SK-N-SH (cell line): ENCODE measurements at places on chromosomes 2 and 18.
A peak's percentile ranks its signal among the peaks of the same experiment; 100 is the strongest.

GRCh38 chr2:158965641-158966040 is 2.8 kb upstream of the TANC1 start:
- DNase-seq: no peak

DNA sequence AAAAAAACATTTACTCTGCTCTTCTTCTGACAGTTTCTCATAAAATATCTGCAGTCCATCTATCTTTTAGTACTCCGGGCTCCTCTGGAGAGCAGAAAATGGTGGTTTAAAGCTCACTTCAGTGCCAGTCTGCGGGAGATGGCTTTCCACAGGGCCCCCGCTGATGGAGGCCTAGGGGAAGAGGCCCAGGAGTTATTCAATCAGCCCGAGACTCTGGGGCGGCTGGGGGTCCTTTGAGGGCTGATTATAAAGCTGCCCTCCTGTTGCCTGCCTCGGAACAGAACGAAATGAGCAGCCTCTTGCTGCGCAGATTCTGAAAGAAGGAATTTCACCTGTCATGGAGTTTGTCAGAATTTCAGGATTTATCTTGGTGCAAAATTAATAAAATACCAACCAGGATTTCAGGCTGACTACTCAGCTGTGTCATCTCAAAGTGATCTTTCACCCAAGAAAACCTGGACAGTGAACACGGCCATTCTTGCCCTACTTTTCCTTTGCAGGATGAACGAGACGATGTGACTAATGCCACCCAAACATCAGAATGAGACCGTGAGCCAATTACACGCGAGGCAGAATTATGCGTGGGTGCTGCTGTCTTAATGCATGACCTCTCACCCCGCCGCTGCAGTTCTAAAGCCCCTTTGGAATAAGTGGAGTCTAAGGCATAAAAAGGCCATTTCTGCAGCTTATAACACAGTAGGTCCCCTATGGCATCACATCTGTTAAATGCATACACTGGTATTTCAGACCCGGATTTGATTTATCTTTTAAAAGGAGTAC is 273.8 kb downstream of the ZNF521 start:
- no peak for DNase-seq

GRCh38 chr2:45154606-45155155 is 145.4 kb upstream of the SIX2 start:
- no peak for DNase-seq

- DNase-seq: peak; percentile 64
Observed at GRCh38 chr18:7221424-7222155, 9.3 kb upstream of the LRRC30 start.

DNA sequence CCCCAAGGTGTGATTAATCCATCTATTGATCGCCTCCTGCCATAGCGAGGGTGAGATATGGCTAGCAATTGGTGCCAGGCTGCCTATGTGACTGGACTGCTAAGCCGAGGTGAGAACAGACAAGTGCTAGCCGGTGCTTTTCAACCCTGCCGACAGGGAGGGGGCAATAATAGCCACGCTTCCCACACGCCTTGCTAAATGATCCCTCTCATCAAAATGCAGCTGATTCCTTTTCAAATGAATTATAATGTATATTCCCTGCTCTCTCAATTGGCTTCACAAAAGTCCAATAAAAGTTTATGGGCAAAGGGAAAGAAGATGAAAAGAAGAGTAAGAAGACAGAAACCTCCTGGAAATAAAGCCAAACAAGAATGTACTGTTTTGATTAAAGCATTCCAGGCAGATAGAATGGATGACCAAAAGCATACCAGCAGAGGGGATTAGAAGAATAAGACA is 235.6 kb downstream of the ICOS start:
- no peak for DNase-seq

- DNase-seq: no peak
Observed at GRCh38 chr2:9538000-9538507, 17.6 kb downstream of the ADAM17 start.

GRCh38 chr2:193946806-193947205 is 1710.2 kb upstream of the SLC39A10 start:
- DNase-seq: no peak

GRCh38 chr2:16165518-16166326 is 225.4 kb downstream of the MYCN start:
- no peak for DNase-seq

DNA sequence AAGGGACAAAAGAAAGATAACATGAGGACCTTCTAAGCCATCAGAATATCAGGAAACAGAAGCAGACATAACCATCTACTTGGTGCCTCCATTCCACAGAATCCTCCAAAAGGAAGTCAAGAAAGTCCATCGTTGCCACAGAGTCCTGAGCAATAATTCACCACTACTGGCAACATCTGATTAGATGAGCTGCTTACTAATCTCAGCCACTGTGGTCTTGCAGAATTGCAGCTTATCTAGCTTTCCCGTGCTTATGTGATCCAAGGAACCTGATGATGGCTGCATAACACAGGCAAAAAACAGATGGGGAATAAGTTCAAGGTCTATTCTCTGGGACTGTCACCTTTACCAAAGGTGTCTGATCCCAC is 278.5 kb downstream of the AFF3 start:
- no peak for DNase-seq

DNA sequence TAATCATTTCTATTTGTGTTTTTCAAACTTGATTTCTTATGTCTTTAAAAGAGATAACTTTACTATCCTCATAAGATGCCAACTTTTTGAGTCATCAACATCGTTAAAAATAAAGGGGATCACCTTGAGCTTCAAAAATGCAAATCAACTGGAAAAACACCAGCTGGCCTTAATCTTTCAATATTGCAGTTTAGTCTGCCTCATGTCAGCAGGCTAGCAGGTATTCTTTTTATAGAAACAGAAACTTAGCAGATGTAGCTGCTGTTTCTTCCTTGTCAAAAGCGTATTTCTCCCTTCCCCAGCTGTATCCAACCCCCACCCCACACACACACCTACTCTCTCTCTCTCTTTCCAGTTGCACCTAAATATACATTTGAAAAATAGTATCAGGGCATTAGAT is 154.1 kb upstream of the ZNF804A start:
- no peak for DNase-seq

- no peak for DNase-seq
Observed at GRCh38 chr2:39642051-39642718, 23.5 kb upstream of the TMEM178A start.

- no peak for DNase-seq
Observed at GRCh38 chr2:204138206-204138605, 201.6 kb downstream of the ICOS start.

DNA sequence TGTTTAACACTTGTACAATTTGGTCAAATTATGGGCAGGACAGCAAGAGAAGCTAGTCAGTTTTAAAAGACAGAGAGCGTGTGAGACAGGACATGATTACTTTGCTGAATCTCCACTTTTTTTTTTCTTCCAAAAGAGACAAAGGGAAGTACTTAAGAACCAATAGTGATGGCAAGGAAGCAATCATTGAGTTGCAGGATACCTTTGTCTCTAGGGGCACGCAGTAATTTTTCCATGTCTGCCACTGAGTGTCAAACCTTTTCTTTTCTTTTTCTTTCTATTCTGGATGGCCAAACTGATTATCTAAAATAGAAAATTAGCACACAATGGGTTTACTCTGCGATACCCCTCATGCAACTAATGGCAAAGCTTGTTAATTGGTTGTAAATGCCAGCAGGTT is 533.0 kb downstream of the PLCL1 start:
- DNase-seq: no peak

DNA sequence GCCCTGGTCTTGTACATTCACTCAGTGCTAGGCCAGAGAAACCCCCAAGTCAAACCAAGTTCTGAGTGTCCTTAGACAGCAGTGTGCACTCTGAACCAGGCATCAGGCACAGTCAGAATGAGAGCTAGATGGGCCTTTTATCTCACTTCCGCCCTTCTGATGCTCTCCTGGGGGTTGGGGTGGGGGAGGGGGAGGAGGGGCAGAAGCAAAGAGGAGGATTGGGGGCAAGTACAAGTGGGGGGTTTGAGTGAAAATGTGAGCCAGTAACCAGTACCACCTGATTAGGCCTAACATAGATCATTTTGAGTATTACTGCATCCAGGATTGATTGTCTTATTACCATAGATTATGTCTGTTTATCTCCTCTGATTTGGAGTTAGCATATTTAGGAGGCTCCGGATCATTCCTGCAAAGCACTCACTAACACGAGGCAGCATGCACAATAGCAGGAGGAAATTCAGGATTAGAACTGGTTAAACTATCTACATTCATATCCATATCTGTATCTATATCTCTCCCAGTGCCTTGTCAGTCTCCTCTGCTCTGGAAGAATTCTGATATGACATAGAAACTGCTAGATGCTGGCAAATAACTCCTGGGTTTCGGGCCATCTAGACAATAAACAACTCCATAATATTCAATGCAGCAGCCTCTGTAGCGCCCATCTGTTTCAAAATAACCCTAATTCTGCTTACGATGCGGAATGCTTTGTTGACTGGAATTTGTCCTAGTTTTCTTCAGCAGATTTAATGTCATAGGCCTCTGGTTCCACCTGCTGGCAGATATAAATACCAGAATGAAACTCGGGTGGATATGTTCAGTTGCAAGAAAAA is 149.1 kb downstream of the RHBDD1 start:
- DNase-seq: peak; percentile 53

- no peak for DNase-seq
Observed at GRCh38 chr2:42970151-42970550, 177.8 kb upstream of the HAAO start.

GRCh38 chr2:236056141-236056540 is 112.0 kb downstream of the GBX2 start:
- DNase-seq: no peak

DNA sequence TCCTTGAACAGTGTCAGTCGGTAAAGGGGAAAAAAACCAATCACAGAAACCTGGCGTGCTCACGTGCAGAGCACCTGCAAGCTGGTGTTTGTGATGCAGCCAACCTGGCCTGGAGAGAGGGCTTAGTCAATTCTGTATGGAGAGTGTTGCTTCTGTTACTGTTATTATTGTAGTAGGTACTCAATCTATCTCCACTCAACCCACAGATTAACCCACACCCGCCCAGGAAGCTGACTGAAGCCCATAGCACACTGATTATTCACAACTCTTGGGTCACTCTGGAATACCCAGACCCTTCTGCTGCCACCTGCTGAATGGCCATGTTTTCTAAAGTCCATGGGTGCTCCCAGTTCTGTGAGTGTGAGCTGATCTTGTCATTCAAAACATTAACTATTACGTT is 53.9 kb downstream of the TNFRSF11A start:
- no peak for DNase-seq

- no peak for DNase-seq
Observed at GRCh38 chr18:73843455-73843854, 304.2 kb downstream of the FBXO15 start.

DNA sequence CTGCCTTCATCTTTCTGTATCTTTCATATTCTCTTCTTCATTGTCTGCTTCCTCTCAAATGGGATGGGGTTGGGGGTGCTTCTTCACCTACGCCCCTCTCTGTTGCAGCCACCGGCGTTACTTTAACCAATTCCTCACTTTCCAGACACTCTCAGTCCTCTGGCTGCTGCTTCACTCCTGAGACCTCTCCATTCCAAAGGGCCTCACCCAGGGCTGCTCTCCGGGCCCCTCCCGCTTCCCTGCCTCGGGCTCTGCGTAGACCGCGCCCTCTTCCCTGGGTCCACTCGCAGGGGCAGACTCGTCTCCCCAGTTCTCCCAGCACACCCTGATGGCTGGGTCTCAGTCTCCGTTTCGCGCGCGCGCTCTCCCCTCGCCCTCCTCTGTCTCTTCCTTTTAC is 926 bp downstream of the SERPINB8 start:
- no peak for DNase-seq

DNA sequence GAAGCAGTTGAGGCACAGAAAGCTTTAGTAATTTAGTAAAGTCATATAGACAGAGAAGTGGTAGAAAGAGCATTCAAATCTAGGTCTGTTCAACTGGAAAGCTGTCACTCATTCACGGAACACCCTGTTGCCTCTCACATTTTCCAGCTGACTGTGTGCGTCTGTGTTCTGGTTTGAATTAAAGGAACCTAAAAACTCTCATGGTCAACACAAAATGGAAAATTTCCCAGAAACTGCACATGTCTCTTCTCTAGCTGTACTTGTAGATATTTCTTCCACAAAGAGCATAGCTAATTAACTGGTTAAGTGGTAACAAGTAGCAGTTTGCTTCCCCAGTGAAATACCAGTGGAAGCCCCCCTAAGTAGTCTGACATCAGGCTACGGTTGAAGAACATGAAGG is 390.8 kb downstream of the TGIF1 start:
- DNase-seq: no peak

DNA sequence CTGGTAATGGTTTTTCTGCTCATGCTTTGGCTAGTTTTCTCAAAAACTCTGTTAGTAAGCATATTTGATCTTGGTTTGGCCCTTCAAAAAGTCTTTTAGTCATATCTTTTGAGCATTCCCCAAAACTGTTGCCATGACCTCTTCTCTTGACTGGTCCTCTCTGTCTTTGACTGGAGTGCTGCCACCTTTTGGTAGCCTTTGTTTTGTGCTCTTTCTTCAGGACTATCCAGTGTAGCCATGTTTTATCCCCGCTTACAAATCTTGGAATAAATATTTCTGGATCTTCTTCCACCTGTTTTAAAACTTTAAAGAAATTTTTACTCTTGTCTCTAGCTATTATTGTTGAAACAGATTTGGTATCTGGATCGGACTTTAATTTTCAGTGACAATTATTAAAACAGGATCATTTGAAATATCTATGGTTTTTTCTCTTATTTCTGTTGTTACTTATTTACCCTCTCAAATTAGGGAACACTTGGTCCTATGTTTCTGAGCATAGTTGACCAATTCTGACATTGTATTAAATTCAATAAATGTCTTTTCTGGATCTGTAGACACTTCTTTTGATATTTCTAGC is 965 bp upstream of the ELOA2 start:
- peak; percentile 52 for DNase-seq

- DNase-seq: no peak
Observed at GRCh38 chr18:52791321-52791720, 451.3 kb downstream of the DCC start.

GRCh38 chr18:8188184-8188583 is 421.1 kb upstream of the RAB12 start:
- no peak for DNase-seq

- DNase-seq: no peak
Observed at GRCh38 chr2:237134321-237135230, 48.9 kb downstream of the COPS8 start.

DNA sequence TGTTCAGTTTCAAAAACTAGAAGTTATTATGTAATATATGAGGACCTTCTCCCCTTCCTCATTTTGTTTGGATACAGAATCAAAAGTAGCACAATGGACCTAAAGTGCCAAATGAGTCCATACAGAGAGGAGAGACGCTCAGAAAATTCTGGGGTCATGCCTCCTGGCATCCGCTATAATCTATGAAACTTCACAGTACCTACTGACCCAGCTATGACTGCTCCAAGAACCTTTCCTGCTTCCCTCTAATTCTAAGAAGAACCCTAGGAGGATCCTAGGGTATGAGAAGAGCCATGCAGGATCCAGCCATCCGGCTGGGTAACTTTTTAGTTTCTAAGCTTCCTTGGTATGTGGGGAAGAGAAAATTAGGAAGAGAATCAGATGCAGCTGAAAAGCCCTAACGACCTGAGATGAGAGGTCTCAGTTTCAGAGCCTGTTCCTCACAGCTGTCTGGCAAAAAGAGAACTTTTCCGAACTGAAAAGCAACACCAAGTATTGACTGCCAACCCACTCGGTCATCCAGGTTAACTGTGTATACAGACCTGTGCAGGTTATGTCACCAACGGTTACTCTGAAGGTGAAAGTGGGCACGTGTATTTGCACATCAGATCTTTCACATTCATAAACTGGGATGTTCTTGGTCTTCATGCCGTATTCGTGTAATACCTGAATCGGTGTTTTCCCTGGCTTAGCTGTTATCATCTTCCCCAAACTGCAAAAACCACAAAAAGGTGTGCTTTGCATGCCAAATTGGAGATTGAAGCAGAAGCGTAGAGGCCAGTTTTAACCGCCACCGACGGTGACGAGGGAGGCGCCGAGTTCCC is 1.1 kb downstream of the PRKRA start:
- DNase-seq: no peak

GRCh38 chr2:187266645-187267044 is 181.4 kb downstream of the CALCRL start:
- no peak for DNase-seq
